Lower leg skin (tissue), 4 donors: ENCODE measurements at places on chromosomes 12 and 14.

GRCh38 chr14:36656687-36657398 is 4.8 kb upstream of the PAX9 start:
- DNase-seq = no peak

- no peak for DNase-seq
Observed at GRCh38 chr14:59295951-59296350, 107.5 kb downstream of the DAAM1 start.

- no peak for DNase-seq
Observed at GRCh38 chr14:67650151-67650550, 24.3 kb downstream of the VTI1B start.

DNA sequence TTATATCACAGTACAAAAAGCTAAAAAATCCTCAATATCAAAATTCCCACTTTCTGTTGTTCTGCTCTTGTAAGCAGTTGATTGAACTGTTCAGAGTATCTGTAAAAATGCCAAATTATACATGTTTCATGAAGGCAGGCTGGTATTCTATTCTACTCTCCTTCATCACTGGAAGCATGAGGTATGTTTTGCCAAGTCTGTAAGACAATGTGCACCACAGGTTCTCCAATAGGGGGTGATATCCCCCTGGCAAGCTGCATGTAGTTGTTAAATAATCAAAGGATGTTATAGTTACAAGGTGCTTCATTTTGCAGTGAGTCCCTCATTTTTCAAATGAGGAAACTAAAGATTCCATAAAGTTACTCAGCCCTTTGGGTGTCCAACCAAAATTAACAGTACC is 15.1 kb upstream of the NEK9 start:
- DNase-seq = no peak

- DNase-seq = no peak
Observed at GRCh38 chr14:105591052-105591451, 64.7 kb downstream of the TMEM121 start.

GRCh38 chr14:77027538-77028383 is 747 bp downstream of the IRF2BPL start:
- DNase-seq = no peak

- no peak for DNase-seq
Observed at GRCh38 chr12:131223171-131223761, 269.6 kb downstream of the ADGRD1 start.

GRCh38 chr12:65025136-65025535 is 96.0 kb downstream of the WIF1 start:
- DNase-seq = no peak

DNA sequence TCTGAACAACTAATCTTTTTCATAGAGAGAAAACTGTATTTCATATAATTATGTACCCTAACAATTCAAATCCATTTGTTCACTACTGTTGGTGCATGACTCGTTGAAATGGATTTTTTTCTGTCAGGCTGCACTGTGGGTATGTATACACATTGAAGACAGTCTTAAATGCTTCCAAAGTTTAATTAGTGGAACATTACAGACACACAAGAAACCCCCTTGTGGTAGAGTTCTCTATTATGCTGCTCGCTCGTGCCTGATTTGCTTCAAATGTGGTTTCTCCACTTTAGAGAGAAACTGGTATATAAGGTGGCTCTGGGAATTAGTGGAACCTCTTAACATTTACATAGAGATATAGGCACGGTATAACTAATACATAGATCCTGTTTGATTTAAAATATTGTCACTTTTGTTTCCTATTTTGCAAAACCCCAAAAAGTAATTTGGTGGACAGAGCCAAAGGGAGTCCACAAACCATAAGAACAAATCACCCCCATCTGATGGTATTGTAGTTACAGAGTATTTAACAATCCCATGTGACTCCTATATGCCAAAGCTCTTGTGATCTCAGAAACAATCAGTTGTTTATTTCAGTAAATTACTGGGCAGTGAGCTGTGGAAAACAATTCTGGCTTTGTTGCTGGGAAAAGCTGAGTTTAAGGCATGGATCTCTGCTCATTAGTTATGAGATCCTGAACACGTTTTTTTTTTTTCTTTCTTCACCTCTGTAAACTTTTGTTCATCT is 159.5 kb downstream of the BRMS1L start:
- DNase-seq = no peak

DNA sequence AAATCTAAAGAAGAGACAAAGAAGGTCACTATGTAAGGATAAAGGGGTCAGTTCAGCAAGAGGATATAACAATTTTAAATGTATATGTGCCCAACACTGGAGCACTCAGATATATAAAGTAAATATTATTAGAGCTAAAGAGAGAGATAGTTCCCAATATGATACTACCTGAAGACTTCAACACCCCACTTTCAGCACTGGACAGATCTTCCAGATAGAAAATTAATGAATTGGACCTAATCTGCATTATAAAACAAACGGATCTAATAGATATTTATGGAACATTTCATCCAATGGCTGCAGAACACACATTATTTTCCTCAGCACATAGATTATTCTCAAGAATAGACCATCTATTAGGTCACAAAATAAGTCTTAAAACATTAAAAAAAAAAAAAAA is 24.1 kb upstream of the SRGAP1 start:
- DNase-seq = no peak

GRCh38 chr12:59182658-59183455 is 262.6 kb upstream of the LRIG3 start:
- DNase-seq = no peak

DNA sequence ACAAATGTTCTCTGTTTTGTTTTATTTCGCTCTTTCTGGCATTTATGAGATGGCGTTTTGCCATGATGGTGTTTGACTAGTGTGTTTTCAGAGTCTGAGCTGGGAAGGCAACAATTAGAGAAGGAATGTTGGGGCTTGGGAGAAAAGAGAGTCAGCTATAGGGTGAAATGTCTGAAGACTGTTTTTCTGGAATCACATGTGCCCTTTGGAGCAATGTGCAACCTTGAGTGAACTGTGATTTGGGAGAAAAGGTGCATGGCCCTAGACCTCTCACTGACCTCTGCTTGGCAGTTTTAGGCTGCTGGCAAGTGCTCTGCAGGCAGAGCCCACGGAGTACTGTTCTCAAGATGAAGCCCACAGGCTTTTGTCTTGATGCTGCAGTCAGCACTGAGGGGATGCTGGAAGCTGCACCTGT is 379.9 kb upstream of the PDE3A start:
- no peak for DNase-seq

GRCh38 chr12:6946033-6946919 is 2.5 kb downstream of the C12orf57 start:
- DNase-seq = no peak

GRCh38 chr14:105739331-105740102 is 213.1 kb downstream of the TMEM121 start:
- no peak for DNase-seq

DNA sequence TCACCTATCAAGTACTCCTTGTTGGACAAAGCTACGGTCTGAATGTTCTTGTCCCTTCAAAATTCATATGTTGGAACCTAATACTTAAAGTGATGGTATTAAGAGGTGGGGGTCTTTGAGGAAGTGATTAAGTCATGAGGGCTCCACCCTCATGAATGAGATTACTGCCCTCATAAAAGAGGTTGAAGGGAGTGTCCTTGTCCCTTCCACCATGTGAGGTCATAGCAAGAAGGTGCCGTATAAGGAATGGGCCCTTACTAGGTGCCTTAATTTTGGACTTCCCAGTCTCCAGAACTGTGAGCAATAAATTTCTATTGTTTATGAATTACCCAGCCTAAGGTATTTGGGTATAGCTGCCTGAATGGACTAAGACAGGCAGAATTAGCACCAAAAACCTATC is 191.1 kb upstream of the NUDT4 start:
- DNase-seq = no peak

DNA sequence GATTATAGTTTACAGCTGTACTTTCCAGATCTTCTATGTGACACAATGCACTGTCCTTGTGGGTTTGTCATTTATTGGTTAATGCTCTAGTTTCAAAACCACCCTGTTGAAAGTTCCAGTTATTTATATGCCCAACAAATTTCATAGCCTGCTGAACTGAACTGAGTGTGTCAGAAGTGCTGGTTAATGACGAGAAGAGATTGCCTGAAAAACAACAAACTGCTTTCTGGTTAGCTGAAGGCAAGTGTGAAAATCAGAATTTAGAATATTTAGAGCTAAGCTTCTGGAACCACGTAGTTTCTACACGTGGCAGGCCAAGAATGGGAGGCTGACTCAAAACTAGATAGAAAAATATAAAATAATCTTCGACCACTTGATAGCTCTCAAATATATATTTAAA is 19.1 kb upstream of the RIN3 start:
- DNase-seq = no peak

GRCh38 chr12:121355818-121356217 is 3.6 kb upstream of the ANAPC5 start:
- DNase-seq = no peak

GRCh38 chr12:89456565-89456964 is 68.0 kb downstream of the GALNT4 start:
- no peak for DNase-seq

DNA sequence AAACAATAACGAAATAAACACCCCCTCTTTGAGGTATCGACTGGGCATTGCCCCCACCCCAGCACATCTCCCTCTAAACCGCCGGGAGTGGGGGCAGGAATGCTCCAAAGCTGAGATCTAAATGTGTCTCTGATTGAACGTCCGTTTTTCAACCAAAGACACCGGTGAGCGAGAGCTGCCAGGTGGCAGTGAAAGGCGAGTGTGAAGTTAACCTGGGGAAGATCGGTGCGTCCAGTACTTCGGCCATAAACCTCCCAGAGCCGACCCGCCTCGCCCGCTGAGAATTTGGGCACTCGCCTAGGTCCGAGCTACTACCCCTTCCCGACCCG is 625 bp downstream of the ANGEL1 start:
- DNase-seq = peak; percentile 87

- no peak for DNase-seq
Observed at GRCh38 chr14:60093080-60093479, 1.4 kb downstream of the PCNX4 start.

DNA sequence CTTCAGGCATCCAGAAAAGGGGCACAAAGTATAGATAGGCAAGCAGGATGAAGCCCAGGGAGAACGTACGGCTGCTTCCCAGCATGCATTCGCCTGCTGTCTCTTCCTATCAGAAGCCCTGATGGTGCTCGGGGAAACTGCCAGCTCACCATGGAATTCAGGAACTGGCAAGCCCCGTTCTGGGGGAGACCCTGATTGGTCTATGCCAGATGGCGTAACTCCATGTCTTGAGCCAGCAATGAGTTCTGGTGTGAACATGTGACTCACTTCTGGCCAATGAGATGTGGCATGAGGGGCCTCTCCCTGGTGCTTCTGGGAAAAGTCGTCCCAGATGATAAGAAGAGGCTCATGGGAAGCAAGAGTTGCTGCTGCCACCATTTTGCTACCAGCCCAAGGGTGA is 270.8 kb downstream of the BCL11B start:
- DNase-seq = no peak

GRCh38 chr12:121205491-121205890 is 4.4 kb upstream of the P2RX4 start:
- no peak for DNase-seq

DNA sequence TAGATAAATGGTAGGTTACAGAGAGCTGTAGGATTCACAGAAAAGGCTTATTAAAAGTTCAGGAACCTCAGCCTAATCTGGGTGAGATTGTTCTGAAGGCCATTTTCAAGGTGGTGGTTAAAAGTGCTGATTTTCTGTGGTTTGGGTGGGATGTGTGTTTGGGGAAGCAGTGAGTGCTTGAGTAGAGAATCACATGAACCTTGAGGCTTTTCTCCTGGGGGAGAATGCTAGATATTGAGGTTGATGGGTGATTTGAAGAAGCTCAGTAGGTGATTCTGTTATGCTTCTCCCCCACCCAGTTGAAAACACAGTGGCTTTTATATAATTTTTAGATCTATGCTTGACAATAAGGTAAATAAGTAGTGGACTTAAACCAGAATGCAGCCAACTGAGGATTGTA is 420.9 kb downstream of the PCNX1 start:
- DNase-seq = no peak

DNA sequence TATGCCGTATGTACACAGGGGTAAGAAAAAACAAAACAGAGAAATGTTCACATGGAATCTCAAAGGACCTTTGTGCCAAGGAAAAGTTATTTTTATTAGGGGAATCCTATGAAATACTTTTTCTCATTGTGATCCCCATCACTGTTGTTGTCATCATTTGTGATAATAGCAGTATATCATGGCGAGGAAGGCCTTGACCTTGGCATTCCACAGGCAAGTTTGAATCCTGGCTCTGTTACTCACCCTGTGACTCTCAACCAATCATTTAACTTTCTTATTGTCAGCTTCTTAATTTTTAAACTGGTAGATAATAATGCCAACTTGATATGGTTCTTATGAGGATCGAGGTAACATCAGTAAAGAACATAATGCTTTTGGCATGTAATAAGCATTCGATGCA is 142.2 kb upstream of the DDHD1 start:
- DNase-seq = no peak

DNA sequence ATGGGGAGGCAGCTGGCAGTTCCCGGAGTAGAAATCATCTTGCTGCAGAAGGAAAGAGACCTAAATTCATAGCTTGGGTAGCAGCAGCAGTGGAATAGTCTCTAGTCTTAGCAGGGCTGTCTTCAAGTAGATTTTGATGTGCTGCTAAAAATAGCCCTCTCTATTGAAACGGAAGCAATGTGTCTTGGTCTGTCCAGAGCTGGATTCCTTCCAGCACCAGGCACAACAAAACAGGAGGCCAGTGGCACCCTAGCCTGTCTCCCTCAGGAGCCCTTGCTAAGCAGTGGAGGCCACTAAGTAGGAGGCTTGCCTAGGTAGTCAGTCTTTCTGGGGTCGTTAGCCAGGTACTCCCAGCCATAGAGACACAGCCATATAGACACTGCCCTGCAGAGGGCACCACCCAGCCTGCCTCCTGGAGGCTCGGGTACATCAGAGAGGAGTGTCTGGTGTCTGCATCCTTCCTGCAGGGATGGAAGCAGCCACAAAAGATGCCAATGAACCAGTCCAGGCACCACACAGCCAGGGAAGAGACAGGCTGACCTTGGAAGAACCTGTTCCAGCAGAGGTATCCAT is 97.5 kb downstream of the CRACR2A start:
- DNase-seq = no peak

DNA sequence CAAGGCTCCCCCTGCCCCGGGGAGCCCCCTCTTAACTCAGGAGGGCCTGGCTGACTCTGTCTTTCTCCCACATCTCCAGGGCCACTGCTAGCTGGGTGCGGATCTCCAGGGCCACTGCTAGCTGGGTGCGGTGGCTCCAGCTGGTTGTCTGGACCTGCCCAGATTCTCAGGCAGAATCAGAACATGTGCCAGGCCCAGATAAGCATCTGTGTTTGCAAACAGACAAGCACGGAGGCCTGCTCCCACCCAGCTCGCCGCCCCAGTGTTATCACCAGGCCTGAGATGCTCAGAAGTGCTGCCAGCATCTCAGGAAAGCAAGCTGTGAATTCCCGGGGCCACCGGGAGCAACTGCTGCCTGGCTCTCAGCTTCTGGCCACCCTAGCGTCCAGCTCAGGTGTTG is 98.4 kb upstream of the FZD10 start:
- peak; percentile 58 for DNase-seq

GRCh38 chr12:51886021-51886710 is 1.7 kb upstream of the ANKRD33 start:
- peak; percentile 93 for DNase-seq

DNA sequence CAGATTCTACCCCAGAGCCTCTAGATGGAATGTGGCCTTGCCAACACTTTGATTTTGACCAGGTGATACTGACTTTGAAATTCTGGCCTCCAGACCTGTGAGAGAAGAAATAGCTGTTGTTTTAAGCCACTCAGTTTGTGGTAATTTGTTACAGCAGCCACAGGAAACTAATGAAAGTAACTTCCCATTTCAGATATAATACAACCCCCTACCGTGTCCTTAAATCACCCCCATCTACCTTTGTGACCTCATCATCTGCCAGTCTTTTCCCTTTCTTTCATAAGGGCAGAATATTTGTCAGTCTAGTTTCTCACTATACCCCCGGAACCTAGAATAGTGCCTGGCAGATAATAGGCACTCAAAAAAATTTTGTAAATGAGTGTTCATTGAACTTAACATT is 39.6 kb downstream of the PPP4R4 start:
- DNase-seq = no peak
